AG04450 (cell line): ENCODE measurements at places on chromosomes 16 and 17.

- no peak for DNase-seq
These were observed 9.7 kb downstream of the HNF1B start for GRCh38 chr17:37735165-37735564.

DNA sequence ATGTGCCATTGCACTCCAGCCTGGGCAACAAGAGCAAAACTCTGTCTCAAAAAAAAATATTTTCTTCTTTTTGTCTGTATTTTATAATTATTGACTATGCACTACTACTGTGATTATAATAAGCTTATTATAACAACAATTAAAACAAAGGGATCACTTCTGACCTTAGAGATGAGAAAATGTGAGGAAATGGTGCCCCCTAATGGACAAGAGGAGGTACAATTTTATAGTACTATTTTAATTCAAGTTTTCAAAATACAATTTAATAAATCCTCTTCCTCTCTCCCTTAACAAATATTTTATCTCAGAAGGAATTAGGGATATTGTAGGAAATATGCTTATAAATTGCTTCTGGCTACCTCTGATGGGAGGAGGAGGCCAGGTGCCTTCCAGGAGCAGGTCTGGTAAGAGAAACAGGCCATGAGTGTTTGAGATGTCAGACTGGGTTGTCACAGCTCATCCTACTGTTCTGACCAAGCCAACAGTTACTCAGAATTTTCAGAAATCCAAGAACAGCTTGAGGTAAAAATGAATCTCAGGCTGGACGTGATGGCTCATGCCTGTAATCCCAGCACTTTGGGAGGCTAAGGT, 14.0 kb downstream of the VPS53 start:
- DNase-seq = no peak

GRCh38 chr17:42071810-42072209, 21.4 kb upstream of the C17orf113 start:
- no peak for DNase-seq

DNA sequence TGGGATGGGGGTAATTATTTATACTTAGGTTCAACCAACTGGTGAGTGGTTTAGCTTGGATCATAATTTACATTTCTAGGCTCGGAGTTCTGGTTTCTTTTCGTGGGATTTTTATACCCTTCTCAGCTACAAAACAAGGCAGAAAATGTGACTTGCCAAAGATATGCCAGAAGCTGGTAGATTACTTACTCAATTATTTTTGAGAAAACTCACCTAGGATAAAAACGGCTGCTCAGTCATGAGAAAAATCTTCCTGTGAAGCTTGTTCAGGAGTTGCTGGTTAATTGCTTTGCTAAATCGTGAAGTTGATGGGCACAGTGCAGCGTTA, 1.1 kb downstream of the NDEL1 start:
- no peak for DNase-seq

DNA sequence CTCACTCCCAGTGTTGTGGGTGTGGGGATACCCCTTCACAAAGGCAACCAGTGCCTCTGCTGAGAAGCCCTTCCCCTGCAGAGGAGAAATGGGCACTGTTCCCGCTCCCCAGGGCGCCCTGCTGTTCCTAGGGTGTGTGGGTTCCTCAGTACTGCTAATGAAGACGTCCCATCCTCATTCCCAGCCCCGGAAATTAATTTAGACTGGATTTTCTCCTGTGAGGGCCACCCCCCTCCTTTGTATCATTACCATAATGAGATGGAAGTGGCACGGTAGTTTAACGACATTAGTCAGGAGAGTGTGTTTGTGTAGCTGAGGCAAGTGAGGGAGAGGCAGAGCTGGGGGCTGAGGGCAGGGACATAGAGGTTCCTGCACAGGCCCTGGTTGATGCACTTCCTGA, 53.2 kb downstream of the PIPOX start:
- no peak for DNase-seq

- DNase-seq = no peak
These were observed 46.5 kb downstream of the MAP1LC3B start for GRCh38 chr16:87438611-87438985.

GRCh38 chr17:57502811-57503241, 242.3 kb downstream of the CCDC182 start:
- no peak for DNase-seq

DNA sequence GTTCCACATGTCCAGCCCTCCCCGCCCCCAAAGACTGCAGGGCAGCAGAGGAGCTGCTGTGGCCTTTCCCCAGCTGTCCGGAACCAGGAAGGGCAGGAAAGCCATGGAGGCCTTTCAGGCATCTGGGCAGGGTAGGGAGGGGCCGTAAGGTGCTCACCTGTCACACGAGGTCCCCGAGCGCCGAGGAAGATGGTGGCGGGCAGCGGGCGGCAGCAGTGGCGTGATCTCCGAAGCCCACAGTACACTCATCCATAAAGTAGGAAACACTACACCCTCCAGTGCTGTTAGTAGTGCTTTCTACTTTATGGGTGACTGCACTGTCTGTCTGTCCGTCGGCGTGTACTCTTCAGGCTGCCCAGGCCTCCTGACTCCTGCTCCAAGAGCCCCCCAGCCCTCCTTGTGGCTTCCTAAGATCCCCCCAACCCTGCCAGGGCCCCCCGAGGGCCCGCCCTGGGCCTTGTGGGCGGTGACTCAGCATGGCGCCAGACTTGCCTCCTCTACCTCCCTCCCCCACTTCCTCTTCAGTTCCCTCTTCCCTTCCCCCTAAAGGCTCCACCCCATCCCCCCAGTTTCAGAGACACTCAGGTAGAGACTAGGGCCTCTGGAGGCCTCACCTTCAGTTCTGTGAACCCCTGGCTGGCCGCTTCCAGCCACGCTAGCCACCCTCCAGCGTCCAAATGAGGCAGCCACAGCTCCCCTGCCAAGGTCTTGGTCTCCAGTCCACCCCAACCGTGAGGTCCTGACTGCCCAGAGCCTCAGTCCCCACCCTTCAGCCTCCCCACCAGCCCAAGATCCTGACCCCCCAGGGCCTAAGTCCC, 2.6 kb upstream of the TSPOAP1 start:
- DNase-seq = no peak

- no peak for DNase-seq
These were observed 22.0 kb upstream of the MYO15B start for GRCh38 chr17:75565618-75566017.

DNA sequence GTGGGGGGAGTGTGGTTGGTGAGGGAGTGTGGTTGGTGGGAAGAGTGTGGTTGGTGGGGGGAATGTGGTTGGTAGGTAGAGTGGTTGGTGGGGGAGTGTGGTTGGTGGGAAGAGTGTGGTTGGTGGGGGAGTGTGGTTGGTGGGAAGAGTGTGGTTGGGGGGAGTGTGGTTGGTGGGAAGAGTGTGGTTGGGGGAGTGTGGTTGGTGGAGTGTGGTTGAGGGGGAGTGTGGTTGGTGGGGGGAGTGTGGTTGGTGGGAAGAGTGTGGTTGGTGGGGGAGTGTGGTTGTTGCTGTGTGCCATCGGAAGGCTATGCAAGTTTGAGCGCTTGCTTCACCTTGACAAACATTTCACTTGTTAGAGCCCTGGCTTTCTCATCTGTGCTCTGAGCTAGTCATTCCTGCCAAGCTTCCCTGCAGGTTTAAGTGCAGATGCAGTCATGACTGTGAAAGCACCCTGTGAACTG, 20.1 kb downstream of the MINK1 start:
- no peak for DNase-seq

- DNase-seq = no peak
These were observed 68.6 kb downstream of the CCDC182 start for GRCh38 chr17:57676543-57676942.

- DNase-seq = no peak
These were observed 719.0 kb downstream of the KCNJ18 start for GRCh38 chr17:22411185-22411784.

- no peak for DNase-seq
These were observed 1.7 kb downstream of the ORAI3 start for GRCh38 chr16:30950516-30951065.

- DNase-seq = no peak
These were observed 40.8 kb downstream of the LDHD start for GRCh38 chr16:75075688-75076268.

DNA sequence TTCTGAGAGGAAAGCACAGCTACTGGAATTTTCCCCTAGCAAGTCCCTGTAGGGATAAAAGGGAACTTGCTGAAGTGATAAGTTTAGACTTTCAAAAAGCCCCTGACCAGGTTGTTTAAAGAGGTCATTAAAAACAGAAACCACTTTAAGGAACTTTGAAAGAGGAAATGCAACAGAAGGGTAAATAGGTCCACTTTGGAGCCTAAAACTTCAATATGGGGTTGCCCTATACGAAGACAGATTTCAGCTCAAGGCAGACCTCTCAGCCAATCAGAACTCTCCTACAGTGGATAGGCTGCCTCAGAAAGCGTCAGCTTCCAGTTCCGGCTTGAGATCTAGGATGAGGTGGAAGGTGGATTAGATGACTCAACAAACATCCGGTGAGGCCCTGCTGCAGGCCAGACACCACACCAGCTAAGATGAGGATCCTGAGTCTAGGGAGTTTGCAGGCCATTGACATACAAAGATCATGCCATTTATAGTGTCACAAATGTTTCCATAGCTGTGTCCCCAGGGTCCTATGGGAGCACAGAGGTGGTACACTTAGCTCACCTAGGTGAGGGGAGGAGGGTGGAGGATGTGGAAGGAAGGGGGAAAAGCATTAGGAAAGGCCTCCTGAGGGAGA, 7.9 kb upstream of the MFSD6L start:
- no peak for DNase-seq

DNA sequence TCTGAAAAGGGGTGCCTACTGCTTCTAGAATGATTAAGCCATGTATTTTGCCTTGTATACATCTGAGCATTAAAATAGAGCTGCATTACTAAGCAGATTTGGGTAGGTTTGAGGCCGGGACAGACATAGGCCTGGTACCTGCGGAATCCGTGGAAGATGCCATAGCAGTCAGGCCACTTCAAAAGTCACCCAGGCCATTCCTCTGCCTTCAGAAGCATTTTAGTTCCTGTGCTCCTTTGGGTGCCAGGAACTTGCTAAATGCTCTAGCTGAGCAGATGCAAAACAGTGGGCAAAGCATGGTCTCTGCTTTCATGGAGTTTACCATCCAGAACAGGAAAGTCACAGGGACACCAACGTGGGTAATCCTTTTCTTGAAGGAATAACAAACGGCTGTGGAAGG, 5.7 kb upstream of the TMEM100 start:
- DNase-seq = no peak

DNA sequence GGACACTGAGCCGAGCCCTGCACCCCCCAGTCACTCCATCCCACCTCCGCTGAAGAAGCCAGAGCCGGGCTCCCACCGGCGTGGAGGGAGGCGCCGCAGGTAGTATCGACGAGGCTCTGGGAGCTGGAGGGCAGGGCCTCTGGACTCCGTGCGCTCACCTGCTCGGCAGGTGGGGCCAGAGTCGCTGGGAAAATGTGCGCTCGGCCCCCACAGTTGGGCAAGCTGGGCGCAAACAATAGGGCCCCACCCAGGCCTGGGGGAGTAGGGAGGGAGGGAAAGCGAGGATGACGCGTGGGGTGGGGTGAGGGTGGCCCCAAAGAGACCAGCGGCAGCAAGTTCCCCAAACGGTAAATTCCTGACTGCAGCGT, 668 bp downstream of the JUP start:
- DNase-seq = no peak

DNA sequence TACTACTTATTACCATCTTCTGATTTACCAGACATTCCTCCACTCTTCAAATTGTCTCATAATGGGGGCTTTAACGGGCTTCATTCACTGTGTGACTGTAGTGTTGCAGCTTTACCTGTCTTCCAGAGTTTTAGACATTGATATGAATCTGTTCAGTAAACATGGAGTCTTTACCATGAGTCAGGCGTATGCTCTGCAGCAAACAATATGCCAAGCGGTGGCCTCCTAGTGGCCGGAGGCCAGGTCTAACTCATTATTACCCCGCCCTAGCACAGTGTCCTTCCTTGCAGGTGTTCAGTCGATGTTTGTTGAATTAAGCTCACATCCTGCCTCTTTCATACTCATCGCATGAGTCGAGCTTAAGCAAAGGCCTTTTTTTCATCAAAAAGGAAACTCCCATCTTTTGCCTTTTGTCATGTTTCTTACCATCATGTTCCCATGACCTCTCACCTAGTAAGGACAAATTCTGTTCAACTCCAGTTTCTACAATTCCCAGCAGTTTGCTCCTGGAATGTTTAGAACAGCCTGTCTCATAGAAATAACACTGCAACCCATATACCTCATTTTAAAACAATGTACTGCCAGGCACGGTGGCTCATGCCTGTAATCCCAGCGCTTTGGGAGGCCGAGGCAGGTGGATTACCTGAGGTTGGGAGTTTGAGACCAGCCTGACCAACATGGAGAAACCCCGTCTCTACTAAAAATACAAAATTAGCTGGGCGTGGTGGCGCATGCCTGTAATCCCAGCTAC, 39.4 kb downstream of the TUBD1 start:
- peak; percentile 97 for DNase-seq

DNA sequence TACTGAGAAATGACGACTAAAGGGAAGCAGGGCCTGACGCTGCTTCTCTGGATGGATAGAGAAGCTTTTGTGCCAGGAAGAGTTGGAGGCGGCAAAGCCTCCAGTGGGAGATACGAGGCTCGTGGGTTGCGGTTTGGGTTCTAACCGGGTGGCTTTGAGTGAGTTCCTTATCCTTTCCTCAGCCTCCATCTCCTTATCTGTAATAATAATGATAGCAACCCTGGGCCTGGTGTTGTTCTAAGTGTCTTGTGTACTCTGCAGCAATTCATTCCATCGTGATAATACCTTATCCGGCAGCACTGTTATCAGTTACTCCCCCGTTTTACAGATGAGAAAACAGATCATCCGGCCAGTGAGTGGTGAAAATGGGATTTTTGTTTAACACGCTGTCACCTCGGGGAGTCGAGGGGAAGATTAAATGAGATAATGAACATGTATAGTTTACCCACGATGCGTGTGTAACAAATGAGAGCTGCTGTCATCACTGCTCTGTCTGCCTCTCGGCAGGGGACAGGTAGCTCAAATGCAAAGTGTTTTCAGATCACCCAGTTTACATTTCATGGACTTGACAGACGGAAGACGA, 52.0 kb upstream of the LHX1 start:
- no peak for DNase-seq

- DNase-seq = peak; percentile 38
These were observed 185.0 kb downstream of the TANC2 start for GRCh38 chr17:63150994-63151464.

GRCh38 chr16:88634994-88635670, 3.2 kb upstream of the IL17C start:
- no peak for DNase-seq

GRCh38 chr17:33858121-33858520, 397.0 kb upstream of the CCL2 start:
- DNase-seq = no peak

DNA sequence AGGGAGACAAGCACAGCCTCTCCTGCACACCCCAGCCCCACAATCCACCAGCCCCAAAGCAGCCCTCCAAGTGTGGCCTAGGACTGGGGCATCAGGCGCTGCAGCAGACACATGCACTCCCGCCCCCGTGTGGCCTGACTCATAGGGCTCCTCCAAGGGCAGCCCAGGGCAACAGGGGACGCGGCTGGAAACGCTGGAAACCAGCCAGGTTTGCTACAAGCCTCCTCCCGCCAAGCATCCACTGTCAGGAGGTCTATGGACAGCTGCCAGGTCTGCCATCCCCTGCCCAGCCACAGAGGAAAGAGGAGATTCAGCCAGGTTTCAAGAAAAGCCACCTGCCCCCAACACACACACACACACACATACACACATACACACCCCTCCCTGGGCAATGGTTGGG, 25.8 kb downstream of the SRCIN1 start:
- no peak for DNase-seq
